Cerebellum (tissue), 4 donors: ENCODE measurements at places on chromosomes 3 and 15. TPM values are rescaled to one million over a fixed set of nuclear protein-coding genes. Genes with fewer than 3 reads are reported as not detected.

GRCh38 chr3:174776123-174776522 lies 83.0 kb upstream of the NAALADL2 start:
- no peak for DNase-seq

- DNase-seq: peak; percentile 13
Observed at GRCh38 chr3:139353920-139354556, 10.2 kb downstream of the MRPS22 start.

DNA sequence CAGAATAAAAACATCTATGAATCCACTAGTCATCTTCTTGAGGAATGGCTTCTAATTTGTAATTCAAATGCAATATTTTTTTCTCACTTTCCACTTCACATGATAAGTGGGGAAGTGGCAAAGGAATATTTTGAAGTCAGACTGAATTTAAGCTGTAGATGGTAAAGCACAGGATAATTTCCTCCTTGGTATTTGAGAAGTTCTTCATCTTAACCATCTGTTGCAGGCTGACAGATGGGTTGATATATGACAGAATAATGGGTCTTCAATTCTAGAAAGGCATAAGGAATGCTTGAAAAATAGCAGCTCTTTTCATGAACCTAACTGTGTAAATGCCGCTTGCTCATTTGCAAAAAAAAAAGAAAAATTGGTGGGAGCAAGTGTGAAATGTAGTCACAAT lies 66.5 kb upstream of the SNTN start:
- no peak for DNase-seq

DNA sequence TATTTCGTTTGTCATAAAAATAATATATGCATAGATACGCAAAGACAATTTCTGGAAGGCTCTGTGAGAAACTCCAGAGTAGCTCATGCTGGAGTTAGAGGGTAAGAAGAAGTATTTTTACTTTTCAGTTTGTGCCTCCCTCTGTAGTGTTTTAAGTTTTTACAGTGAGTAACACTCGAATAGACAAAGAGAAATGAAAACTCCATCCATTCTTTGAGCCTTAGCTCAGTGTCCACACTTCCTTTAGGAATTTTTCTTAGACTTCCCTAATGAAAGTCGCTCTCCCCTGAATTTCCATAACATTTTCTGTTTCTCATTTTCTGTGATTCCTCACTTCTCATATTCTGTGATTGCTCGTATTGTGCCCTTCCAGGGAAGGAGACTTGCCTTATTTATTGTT lies 2.1 kb downstream of the BLOC1S6 start:
- no peak for DNase-seq

- no peak for DNase-seq
Observed at GRCh38 chr3:15458212-15458780, 30.9 kb downstream of the EAF1 start.

- no peak for DNase-seq
Observed at GRCh38 chr3:113927556-113927955, 20.3 kb upstream of the ZDHHC23 start.

DNA sequence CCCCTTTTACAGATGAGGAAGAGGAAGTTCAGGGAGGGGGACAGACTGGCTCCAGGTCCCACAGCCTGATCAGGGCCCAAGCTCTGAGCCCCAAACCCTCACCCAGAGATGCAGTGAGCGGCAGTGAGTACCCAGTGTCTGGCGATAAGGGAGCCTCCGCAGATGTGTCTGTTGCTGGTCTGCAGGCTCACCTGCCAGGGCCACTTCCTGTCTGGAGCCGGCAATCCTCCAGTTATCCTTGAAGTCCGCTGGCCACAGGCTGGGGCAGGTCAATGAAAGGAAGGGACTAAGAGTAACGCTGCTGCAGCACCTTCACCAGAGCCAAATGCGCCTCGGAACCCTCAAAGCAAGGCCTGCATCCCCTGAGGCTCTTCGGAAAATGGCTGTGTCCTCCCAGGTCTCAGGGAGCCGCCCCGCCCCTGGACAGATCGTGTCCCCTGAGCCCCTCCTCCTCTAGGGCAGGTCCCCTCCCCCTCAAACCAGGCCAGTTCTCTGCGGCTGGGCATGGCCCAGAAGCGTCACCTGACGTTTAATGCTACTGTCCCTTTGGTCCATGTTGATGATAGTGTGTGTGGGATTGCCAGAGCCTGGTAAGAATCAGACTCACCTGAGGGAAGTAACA lies 51.5 kb downstream of the MYL3 start:
- no peak for DNase-seq

DNA sequence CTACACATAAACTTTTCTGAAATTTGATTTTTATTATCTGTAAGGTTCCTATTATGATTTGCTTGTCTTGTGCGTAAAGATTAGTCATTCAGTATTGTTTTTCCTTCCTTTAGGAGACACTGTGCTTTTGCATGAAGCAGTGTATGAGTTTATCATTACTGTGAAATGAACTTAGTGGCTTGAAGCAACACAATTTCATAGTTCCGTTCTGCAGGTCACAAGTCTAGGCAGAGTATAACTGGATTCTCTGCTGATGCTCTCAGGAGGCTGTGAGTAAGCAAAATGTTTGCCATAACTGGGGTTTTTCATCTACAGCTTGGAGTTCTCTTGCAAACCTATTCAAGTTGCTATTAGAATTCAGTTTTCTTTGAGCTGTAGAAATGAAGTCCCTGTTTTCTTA lies 1136.1 kb downstream of the OTOL1 start:
- DNase-seq: no peak

GRCh38 chr3:115623044-115623868 lies at the start of gene GAP43:
Gene GAP43, plus strand, starts transcription at chr3:115623510. Its CDS starts 180 bp downstream, at chr3:115623690.
- DNase-seq: peak; percentile 75

- no peak for DNase-seq
Observed at GRCh38 chr3:8490079-8490552, 11.5 kb upstream of the LMCD1 start.

DNA sequence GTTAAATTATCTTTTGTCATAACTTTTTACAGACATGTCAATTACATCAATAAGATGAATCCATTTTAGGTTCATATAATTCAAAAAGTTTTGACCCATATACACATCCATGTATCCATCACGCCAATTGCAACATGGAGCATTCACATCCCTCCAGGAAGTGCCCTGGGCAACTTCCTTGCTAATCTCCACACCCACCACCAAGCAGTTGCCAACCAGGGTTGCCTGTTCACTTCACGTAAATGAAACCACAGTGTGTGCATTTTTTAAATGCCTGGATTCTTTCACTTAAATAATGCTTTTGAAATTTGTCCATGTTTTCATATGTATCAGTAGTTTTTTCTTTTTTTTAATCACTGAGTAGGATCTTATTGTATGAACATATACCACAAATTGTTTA lies 40.7 kb upstream of the LYZL4 start:
- no peak for DNase-seq

DNA sequence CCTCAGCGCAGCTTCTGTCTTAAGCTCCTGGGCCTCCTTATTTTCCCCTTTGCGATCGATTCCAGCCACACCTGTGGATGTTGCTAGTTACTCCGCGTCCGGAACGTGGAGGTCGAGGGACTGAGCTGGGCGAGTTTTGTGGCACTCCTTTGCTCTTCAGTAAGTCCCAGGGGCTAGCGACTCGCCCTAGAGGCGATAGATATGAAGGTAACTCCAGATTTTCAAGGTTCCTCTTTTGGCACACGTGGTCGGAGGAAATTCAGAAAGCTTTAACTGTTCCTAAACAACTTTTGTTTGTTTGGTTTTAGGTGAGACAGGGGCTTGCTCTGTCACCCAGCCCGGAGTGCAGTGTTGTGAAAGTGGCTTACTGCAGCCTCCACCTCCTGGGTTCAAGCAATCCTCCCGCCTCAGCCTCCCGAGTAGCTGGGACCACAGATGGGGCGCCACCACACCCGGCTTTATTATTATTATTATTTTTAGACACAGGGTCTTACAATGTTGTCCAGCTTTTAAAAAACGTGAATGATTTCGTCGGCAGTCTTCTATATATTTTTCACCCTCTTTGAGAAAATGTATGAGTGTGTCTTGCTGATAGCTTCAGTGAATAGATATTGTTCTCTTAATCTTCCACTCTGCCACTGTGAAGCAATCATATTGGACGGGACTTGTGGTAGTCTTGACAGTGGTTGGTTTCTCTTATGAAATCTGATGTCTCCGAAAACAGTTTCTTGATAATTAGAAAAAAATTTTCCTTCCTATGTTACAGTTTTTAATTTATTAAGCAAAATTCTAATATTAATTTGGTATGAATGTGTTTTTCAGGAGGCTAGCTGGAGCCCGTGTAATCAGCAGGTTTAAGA lies 785 bp downstream of the MFSD1 start:
- no peak for DNase-seq

DNA sequence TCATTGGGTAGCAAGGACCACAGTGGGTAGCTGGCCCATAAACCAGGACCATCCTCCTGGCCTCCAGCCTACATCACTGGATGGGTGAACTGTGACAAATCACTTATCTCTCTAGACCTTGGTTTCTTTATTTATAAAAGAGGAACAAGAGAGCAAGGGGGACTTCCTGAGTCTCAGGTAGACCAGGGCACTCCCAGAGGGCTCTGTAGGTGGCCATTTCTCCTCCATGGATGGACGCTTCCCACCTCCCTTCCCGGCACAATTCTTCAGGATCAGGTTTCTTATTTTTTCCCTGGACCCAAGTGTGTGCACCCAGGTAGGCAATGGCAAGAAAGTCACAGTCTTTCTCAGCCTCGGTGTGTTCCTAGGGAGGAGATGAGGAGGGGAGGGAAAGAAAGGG lies 41.4 kb upstream of the SPATA12 start:
- no peak for DNase-seq

DNA sequence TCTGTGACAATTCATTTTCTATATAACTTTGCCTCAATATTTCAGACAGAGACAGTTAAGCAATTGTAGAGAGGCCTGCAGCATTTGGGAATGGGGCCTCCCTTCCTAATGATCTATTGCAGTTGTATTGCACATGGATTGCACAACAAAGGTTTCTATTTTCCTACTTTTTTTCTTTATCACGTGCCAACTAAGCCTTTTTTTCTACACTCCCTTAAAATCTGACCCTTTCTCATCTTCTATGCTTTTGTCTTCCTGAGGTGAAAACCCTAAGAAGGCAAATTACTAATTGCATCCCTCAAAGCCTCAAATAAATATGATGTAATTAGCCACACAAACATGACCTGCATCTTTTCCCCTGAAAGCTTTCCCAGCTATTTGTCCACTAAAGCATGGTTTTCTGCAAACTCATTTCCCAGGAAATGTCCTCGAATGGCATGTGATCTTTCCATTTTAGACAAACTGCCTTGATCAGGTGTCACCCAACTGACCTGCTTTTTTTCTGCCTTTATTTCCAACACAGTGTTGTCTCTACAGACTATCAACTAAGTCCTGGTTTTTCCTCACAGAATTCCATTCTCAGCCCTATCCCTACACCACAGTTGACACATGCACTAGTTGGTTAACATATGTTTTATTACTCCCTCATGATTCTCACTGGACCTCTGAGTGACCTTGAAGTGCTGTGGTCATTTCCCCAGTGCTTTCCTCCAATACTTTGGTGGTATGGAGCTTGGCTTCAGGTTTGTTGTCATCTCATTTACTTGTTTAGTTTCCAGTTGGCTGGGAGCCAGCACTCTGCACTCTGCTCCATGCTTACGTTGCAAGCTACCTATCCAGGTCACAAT lies 31.9 kb upstream of the TSC22D2 start:
- no peak for DNase-seq

GRCh38 chr3:180325533-180325932 lies 276.4 kb upstream of the TTC14 start:
- DNase-seq: no peak

DNA sequence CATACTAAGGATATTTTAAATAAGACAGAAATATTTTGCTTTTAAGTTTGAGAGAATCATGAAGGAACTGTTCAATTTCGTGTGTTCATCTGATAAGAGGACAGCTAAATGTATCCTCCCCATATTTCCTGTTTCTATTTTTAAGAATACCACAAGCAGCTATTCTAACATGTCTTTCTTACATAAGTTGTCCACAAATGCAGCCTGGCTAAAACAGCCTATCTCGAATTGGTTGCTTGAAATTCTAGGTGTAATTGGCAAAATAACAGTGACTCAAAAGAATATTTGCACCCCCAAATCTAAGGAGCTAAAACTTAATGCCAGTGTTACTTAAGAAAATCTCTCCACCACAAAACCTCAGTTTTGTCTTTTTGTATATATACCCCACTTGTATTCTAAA lies 35.0 kb downstream of the BTLA start:
- DNase-seq: no peak

Gene CERS3
- 0.73 TPM for total RNA-seq

Gene FSD2
- total RNA-seq: not detected

Gene TAGLN3
- total RNA-seq: 91.8 TPM

Gene MESD
- total RNA-seq: 22.1 TPM

Gene RLBP1
- 0.18 TPM for total RNA-seq

Gene RTP3
- not detected for total RNA-seq
